ENCODE measurements at places on chromosomes 11 and 22.

DNA sequence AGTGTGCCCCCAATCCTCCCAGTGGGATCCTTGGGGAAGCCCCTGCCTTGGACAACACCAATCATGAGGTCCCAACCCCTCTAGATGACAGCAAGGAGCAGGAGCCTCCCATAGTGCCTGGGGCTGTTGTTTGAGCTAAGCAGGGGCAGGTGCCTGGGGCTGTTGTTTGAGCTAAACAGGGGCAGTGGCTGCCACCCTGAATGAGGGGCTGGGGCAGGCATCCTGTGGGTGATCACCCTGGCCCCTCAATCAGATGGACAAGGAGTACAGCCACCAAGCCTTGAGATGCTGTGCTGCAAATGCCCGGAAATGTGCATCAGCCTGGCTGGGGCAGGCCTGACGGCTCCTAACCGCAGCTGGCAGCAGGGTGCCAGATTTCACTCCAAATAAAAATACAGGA lies 66.7 kb downstream of the MYEOV start:
- DNase-seq: no peak

- no peak for DNase-seq
Observed at GRCh38 chr22:46376908-46377524, 41.5 kb downstream of the TRMU start.

GRCh38 chr22:20440637-20441591 lies 3.3 kb upstream of the SCARF2 start:
- no peak for DNase-seq

DNA sequence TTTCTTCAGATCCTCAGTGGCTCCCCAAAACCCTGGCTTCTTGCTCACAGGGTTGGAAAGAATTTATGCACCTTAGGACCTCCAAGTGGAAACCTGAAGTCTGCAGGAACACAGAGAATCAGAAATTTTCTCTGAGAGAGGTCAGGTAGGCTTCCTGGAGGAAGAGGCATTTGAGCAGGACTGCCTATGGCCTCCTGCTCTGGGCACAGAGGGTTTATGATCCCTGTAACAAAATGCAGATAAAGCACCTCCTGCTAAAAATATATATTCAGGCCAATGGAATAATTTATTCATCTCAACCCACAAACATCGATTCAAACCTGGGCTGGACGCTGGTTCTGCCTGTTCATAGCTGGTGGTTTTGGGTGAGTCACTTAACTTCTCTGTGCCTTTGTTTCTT lies 68.1 kb upstream of the FGF3 start:
- DNase-seq: no peak

GRCh38 chr11:1119604-1120146 lies 38.1 kb upstream of the MUC5AC start:
- no peak for DNase-seq

GRCh38 chr22:27151407-27151806 lies 494.0 kb downstream of the MIAT start:
- no peak for DNase-seq

DNA sequence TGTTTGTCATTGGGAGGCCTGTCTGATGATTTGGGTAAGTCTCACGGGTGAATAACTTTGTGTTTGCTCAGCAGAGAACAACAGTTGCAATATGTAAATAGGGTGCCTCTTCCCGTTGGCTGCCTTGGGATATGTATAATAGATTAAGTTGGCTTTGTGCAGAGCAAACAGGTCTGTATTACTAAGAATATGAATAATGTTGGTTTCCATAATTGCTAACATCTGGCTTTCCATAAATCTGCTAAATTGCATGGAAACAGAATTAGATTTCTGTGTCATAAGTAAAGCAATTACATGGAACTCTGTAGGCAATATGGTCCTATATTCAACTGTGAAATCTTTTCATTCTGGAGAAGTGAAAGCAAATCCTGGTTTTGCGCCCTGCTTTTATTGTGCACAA lies 636.0 kb upstream of the ANO5 start:
- no peak for DNase-seq

DNA sequence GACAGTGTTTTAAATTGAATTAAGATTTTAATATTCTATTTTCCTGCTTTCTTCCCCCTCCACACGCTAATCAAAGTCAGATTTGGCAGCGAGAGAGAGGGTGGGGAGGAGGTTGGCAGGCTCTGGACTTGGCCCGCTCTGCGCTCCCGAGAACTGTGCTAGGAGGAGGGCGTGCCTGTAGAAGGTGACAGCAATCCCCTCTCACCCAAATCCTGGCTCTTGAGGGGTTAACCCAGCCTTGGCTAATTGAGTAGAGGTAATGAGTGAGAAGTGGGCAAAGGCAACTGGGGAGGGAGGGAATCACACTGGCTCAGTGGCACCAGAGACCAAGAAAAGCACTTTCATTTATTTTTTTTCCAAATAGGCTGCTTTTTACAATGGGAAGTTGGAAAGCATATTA lies 42.2 kb downstream of the BUD13 start:
- no peak for DNase-seq

GRCh38 chr11:86717817-86718501 lies 45.5 kb upstream of the ME3 start:
- no peak for DNase-seq

DNA sequence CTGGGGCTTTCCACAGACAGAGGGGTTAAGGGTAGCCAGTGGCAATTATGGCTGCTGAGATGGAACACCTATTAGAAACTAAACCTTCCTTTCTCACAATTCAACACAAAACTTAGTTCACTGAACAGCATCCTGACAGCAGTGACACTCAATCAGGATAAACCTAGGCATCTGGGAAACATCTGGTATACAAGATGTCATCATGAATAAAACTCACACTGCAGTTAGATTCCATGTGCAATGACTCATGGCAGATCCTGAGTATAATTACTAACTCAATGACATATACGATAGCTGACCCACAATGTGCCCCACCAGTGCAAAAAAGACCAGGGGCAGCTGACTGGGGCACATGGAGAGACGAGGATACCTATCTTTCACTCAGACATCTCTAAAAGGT lies 17.7 kb downstream of the RBFOX2 start:
- DNase-seq: no peak

- DNase-seq: no peak
Observed at GRCh38 chr11:133230431-133230830, 301.9 kb downstream of the OPCML start.

DNA sequence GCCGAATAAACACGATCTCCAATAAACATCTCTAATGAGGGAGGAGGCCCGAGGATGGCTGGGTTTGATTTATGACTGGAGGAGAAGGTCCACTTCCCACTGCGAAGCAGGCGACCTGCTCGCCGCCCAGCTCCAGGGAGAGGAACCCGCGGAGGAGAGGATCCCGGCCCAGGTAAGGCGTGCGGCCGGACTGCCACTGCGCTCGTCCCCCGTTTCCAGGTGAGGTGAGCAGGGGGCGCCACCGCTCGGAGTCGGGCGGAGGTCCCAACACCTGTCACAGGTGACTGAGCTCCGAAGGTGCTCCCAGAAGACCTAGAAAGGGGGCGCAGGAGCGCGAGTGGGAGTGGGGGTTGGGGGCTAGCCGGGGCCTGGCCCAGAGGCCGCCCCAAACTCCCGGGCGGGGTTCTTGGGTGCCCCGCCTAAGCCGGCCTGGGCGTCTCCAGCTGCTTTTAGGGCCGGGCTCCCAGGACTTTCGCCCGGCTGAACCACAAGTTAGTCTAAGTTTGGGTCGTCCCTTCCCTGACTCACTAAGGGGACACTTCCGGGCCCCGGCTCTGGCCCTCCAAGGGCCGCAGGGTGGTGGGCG lies 5.4 kb upstream of the PAX6 start:
- no peak for DNase-seq

GRCh38 chr11:46673713-46674462 lies 26.5 kb downstream of the ARHGAP1 start:
- DNase-seq: no peak

DNA sequence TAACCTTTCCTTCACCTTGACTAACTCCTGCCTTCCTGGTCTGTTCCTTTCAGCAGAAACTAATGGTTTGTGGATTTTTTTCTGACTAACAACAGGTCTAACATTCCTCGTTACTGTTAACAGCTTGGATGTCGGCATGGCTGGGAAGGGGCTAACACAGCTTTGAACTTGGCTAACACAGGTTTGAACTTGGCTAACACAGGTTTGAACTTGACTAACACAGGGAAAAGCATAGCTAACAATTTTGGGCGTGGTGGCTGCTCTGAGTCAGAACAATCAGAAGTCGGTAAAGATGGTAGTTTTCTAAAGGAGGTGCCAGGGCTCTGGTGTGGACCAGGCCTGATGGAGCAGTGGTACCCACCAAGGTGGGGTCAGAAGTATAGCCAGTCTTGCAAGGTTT lies 16.1 kb downstream of the MIAT start:
- no peak for DNase-seq

DNA sequence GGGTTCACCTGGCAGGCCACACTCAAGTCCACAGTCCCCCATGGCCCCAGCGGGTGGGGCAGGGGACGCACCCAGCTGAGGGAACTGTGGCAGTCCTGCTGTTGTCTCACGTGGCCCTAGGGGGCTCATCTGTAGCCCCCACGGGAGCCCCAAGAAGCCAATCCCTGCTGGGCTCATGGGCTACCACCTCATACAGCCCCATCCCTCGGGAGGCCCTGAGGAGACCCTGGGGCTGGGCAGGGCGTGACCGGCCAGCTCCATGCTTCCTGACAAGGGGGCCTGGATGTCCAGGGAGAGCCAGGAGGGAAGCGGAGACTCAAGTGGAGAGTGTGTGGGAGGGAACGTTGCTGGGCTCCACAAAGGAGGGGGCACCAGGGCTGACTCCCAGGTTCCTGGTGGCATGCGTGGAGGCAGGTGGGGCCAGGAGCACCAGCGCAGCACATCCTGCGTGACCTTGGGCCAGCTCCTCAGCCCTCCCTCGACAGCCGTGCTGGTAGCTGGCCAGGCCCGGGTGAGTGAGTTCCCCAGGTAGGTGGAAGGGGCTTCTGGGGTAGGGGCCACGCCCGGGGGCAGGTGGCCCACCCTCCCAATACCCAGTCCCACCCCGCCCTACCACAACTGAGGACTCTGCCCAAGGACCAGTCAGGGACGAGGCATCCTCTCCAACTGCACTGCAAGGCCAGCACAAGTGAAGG lies 7.9 kb downstream of the RTN4R start:
- no peak for DNase-seq

GRCh38 chr11:117621226-117621625 lies 175.8 kb downstream of the DSCAML1 start:
- no peak for DNase-seq

- DNase-seq: peak; percentile 20
Observed at GRCh38 chr11:2474059-2474901, 29.5 kb downstream of the KCNQ1 start.

DNA sequence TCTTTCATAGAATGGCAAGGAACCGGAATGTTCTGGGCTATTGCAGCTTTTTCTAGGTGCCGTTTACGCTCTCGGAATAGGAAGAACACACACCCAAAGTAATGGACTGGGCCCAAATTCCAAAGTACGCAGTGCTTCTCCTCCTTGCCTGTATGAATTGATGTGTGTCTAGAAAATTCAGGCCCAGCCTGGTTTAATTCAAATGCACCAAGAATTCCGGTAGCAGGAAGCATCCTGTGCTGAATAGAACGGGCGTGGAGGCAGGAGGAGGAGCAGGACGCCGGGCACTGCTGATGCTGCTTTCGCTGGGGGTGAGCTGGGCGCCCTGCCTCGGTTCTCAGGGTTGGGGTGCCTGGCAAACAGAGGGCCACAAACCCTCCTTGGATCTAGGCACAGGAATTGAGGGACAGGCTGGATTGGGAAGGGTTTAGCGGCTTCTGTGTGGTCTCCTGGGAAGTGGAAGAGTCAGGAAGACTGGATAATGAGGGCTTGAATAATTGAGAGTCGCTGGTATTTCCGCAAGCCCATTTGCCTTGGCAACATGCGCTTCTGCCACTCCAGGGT lies 2.0 kb downstream of the PARVB start:
- no peak for DNase-seq

Data from left kidney (tissue), 8 donors.